ENCODE measurements at places on chromosomes 7 and 10.

- DNase-seq: no peak
Observed at GRCh38 chr7:30335763-30336487, 51.5 kb downstream of the ZNRF2 start.

DNA sequence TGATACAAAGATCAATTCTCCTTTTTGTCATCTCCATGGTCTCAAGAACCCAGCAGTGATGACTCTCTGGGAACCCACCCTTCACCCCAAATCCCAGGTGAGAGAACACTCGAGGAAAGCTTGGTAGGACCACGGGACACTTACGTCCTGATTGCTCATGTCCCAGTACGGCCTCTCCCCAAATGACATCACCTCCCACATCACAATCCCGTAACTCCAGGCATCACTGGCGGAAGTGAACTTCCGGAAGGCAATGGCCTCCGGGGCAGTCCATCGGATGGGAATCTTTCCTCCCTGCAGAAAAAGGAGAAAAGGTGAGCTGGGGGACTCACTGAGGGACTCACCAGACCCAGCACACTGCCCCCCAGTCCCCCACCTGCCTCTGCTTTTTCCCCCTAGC is 21.0 kb downstream of the EPHB4 start:
- no peak for DNase-seq

- DNase-seq: no peak
Observed at GRCh38 chr7:50653981-50654425, 88.8 kb upstream of the DDC start.

- no peak for DNase-seq
Observed at GRCh38 chr10:68950598-68950997, 5.4 kb upstream of the DDX21 start.

GRCh38 chr10:61319386-61320256 is 133.6 kb downstream of the TMEM26 start:
- no peak for DNase-seq

- DNase-seq: no peak
Observed at GRCh38 chr10:103814105-103814504, 41.3 kb downstream of the SH3PXD2A start.

GRCh38 chr7:55028011-55028410 is 9.2 kb downstream of the EGFR start:
- DNase-seq: no peak

- no peak for DNase-seq
Observed at GRCh38 chr7:25066253-25066652, 58.8 kb downstream of the CYCS start.

DNA sequence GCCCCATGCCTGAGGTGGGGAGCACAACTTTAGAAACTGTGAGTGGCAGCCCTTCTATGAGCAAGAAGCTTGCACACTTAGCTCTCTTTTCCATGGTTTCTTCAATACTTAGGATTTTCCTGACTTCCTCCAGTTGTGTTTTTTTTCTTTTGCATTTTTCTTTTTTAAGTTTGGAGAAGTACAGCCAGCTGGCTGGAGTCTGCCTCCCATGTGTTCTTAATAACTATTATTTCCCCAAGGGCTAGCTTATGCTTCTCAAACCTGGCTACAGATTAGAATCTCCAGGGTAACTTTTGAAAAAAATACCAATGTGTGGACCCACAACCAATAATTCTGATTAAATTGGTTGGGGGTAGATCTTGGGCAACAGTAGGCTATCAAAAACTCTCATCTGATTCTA is 37.4 kb upstream of the MEOX2 start:
- DNase-seq: no peak

GRCh38 chr7:53504914-53505313 is 469.5 kb downstream of the POM121L12 start:
- DNase-seq: no peak

DNA sequence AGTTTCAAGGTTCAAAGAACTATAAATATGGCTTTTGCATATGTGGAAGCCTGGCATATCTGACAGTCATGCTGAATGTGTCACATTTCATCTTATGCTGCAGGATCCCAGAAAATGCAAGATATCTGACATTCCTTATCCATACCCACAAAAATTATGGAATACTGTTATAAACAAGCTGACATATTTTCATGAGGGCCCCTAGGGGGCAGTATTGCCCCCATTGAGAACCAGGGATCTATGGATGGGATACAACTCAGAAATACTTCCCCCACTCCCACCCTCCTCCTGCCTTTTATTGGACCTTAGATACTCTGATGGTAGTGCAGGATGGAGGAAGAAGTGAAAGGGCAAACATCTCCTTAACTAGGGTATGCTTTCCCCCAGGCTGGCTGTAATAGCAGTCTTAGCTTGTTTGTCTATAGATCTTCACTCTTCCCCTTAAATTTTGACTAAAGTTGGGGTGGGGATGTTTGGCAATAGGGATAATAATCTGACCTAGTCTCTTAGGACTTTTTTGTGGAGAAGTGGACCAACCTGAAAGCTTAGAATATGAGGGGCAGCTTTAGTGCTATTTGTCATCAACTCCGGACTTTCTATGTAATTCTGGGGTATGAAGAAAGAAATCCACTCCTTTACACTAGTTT is 3.5 kb upstream of the GNGT1 start:
- DNase-seq: peak; percentile 10

- no peak for DNase-seq
Observed at GRCh38 chr7:87210506-87210905, 9.0 kb downstream of the TMEM243 start.

GRCh38 chr7:106987777-106988176 is 56.7 kb upstream of the PRKAR2B start:
- no peak for DNase-seq

DNA sequence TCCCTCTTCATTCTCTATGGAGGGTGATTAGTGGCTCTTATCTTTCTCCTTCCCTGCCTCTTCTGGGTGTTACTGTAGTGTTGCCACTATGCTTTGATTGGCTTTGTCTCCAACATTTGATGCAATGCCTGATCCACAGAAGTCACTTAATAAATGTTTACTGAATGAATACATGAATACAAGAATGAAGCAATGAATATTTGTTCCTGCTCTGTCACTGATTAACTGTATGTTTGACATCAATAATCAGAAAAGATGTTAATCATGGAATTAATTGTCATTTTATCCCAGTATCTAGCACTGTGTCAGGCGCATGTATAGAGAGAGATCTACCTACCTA is 4.3 kb downstream of the ANK3 start:
- no peak for DNase-seq

DNA sequence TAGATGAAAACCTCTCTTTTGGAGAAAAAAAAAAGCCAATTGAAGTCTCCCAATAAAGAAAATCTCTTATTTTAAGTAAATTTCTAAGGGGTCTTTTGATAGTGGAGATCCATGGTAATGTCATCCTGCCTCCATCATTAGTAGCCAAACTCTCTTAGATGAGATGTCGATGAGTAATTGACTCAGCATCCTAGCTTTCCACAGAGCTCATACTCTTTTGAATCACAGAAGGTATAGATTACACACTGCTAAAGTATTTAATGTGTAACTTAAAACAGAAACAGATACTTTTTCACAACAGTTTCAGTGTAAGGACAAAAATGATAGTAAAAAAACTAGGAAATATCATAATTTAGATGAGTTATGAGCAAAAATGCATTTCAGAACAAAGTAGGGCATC is 19.4 kb downstream of the MAGI2 start:
- DNase-seq: no peak

All from NCI-H1417 treated with DMSO at 0.1 percent for 48 hours (cell line).